ENCODE measurements at places on chromosomes 1 and 21. TPM values are rescaled to one million over a fixed set of nuclear protein-coding genes. Genes with fewer than 3 reads are reported as not detected.
A peak's percentile ranks its signal among the peaks of the same experiment; 100 is the strongest.

The SPRR2A gene
- total RNA-seq: not detected

The KLF18 gene
- total RNA-seq: not detected

The CFHR4 gene
- total RNA-seq: not detected

The SPRR2F gene
- total RNA-seq: not detected

The ADGRL4 gene
- total RNA-seq: not detected

DNA sequence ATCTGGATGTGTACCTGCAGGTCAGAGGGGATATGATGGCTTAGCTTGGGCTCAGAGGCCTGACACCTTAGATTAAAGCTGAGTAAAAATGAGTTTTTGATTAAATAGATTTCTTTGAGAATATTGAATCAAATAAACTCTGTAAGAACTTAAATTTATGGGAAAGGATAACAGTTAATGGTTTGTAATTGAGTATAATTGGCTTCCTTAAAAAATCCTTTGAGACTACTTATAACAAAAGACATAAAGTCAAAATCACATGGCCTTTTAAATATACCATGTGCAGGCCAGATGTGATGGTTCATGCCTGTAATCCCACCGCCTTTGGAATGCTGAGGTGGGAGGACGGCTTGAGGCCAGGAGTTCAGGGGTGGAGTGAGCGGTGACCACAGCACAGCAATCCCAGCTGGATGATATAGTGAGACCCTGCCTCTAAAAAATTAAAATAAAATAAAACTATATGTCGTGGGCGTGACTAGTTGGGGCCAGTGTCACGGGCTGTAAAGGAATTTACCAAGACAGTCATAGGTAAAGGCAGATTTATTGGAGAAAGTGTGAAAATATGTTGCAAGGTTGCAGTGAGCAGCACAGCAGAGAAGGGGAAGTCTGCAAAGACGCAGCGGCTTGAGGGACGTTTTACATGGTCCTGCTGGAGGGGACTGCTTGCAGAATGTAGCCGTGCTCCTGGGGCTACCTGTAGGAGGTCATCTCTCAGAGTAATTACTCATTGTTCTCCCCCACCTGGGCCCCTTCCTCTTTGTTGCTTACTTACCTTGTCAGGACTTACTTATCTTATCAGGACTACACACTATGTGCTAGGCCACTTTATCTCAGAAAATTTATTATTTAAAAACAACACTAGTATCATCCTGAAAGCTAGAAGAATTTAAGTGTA, 122.3 kb downstream of the ZMYM4 start:
- H3K27ac ChIP-seq: no peak overlapping the region
- DNase-seq: no peak
- H3K27me3 ChIP-seq: no peaks in the 10 kb centered on the region
- H3K4me1 ChIP-seq: no peaks in the 10 kb centered on the region
- H3K36me3 ChIP-seq: no peaks in the 10 kb centered on the region
- no peak overlapping the region for H3K4me3 ChIP-seq

DNA sequence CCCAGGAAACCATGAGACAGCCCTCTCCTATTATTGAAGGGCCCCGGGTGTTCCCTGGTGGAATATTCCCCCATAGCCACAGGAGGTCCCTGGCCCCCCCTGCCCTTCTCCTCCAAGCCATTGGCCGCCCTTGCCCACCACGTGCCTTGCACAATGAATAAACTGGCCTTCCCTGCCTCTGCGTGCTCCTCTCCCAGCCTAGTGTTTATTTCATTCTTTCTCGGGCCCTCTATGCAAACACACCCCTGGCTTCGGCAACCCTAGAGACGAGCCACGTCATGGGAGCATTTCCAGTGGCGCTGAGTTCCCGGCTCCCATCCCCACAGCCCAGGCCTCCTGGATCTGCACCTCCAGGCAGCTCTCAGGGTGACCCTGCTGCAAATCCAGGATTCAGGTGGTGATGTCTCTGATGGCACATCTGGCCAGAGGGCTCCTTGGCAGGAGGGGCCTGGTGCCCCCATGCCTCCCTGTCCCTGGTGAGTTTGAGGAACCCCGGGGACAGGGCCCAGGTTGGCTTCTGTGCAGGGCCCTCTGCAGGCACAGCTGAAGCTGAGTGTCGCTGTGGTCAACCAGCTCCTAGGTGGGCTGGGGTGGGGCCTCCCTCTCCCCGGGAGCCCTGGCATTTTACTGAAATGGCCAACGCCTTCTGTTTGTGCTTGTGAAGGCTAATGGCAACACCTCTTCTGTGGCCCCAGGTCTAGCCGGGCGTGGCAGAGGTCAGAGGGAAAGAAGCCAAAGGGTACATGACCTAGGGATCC, 6.2 kb downstream of the KRTAP10-12 start:
- peaks cover 45% of the 10 kb centered on the region for H3K27me3 ChIP-seq
- H3K4me3 ChIP-seq: no peak overlapping the region
- no peak for DNase-seq
- no peak overlapping the region for H3K27ac ChIP-seq

DNA sequence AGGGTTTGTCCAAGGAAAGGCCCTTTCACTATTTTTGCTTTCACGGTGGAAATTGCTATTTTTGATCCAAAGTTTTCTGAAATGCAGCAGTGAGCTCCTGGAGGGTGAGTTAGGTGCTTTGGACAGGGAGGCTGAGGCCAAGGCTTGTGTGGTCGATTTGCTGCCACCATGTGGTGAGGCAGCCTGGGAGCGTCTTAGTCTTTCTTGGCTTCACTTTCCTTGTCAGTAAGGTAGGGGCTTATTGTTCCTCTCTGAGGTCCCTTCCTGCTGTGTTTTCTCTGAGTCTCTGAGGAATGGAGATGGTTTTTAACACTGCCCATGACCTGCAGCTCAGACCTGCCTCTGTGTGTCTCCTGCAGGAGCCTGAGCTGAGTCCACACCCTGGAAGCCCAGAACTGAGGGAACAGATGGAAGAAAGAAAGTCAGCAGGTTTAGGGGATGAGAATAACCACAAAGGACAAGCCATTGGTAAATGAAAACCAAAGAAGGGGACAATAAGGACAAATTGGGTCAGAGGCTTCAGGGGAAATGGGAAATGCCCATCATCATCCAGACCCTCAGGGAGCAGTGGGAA, 20.1 kb upstream of the S100A10 start:
- H3K27me3 ChIP-seq: peaks cover 27% of the 10 kb centered on the region
- H3K36me3 ChIP-seq: no peaks in the 10 kb centered on the region
- no peaks in the 10 kb centered on the region for H3K4me1 ChIP-seq
- no peak overlapping the region for H3K4me3 ChIP-seq
- DNase-seq: peak; percentile 50

- no peaks in the 10 kb centered on the region for H3K36me3 ChIP-seq
- no peak overlapping the region for H3K27ac ChIP-seq
- DNase-seq: no peak
- H3K27me3 ChIP-seq: no peaks in the 10 kb centered on the region
- no peak overlapping the region for H3K4me3 ChIP-seq
Measured at GRCh38 chr1:23638188-23638619, 53.4 kb upstream of the RPL11 start.

DNA sequence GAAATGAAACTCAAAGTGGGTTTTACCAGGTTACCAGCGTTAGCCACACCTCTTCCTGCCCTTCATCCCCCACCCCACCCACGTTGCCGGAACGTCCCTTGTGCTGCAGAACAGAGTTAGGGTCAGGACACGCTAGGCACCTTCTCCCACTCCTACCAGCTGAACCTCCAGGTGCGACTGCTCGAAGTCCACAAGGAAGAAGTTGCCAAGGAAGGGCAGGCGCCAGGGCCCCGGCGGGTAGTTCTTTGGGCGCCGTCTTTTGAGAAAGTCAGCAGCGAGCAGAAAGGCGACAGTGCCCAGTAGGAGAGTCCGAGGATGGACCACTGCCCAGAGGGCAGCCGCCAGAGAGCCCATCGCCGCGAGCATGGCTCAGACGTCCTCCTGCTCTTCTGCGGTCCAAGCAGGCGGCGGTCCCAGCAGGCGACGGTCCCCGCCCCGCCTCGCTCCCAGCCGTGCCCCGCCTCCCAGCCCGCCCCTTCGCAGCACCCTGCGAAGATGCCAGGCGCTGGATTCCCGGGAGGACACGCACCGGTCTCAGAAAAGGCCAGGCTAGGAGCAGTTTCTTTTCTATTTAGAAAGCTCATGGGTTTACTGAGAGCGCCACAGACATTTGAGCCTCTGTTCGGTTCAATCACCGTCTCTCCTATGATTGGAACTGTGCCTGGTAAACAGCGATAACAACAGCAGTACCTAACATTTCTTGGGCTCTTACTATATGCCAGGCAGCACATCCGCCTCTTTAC, at the start of gene CYP2J2:
CYP2J2 (minus strand) TSS at position 393 of the 743 bp plus-strand sequence; CDS start at position 366, 27 bp downstream.
- peak within 1 kb of the TSS; percentile 62 for H3K4me3 ChIP-seq
- peaks cover 15% of the 10 kb centered on the region for H3K27me3 ChIP-seq
- H3K4me1 ChIP-seq: peaks cover 10% of the 10 kb centered on the region
- H3K36me3 ChIP-seq: no peaks in the 10 kb centered on the region

GRCh38 chr21:35034203-35034926, 14.7 kb downstream of the RUNX1 start:
- no peak for DNase-seq
- H3K4me3 ChIP-seq: no peak overlapping the region

DNA sequence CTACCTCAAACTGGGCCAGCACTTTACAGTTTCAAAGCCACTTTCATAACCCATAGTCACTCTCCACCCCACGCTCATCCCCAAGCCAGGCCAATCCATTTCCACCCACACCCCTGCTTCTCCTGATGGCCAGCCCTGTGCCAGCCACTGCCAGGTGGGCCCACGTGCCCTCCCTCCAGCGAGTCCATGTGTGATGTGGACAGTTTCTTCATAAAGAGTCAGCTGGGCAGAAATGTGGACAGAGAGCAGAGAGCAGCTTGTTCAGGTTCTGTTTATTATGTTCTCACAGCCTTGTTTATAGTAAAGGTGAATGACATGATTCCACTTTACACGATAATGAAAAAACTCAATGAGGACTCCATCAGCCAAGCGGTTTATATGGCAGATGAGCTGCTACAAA, 37.4 kb upstream of the RGS16 start:
- H3K27ac ChIP-seq: no peak overlapping the region
- H3K27me3 ChIP-seq: peaks cover 5% of the 10 kb centered on the region

GRCh38 chr1:71041806-71042205, 5.8 kb downstream of the PTGER3 start:
- H3K4me1 ChIP-seq: peaks cover 6% of the 10 kb centered on the region
- no peak overlapping the region for H3K4me3 ChIP-seq
- H3K27me3 ChIP-seq: peaks cover 9% of the 10 kb centered on the region
- H3K36me3 ChIP-seq: no peaks in the 10 kb centered on the region

DNA sequence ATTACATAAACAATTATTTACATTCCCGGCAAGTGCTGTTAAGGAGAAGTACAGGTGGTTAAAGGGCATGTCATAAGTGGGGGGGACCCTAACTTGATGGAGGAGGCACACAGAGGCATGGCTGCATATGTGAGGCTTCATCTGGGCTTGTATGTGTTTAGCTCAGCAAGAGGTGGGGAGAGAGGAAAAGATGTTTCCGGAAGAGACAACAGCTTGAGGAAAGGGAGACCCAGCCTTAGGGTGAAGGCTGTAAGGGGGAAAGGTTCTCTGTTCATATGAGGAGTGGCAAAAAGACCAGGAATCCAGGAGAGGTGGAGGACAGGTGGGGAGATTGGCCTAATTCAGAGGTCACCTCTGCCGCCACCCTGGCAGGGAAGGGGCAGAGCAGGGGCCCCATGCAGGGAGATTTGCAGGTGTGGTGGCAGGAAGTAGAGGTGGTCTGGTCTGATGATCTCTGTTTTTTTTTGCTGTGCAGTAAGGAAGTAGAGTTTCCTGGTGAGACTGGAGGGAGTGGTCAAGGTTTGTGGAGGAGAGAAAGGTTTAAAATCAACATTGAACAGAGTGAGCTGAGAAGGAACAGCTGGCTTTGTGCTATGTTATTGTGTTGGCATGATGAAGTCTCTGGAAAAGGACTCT, 9.0 kb downstream of the TRAF5 start:
- peaks cover 33% of the 10 kb centered on the region for H3K36me3 ChIP-seq
- H3K27me3 ChIP-seq: no peaks in the 10 kb centered on the region

DNA sequence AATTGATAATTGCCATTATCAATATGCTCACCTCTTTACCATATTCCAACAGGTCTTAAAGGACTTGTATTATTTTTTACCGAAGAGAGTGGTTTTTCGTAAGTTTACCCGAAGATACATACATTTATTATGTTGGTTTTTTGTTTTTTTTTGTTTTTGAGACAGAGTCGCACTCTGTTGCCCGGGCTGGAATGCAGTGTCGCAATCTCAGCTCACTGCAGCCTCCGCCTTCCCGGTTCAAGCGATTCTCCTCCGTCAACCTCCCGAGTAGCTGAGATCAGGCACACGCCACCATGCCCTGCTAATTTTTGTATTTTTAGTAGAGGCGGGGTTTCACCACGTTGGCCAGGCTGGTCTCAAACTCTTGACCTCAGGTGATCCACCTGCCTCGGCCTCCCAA, 30.8 kb downstream of the NR5A2 start:
- no peaks in the 10 kb centered on the region for H3K4me1 ChIP-seq
- no peak overlapping the region for H3K4me3 ChIP-seq
- no peaks in the 10 kb centered on the region for H3K36me3 ChIP-seq
- no peak for DNase-seq

DNA sequence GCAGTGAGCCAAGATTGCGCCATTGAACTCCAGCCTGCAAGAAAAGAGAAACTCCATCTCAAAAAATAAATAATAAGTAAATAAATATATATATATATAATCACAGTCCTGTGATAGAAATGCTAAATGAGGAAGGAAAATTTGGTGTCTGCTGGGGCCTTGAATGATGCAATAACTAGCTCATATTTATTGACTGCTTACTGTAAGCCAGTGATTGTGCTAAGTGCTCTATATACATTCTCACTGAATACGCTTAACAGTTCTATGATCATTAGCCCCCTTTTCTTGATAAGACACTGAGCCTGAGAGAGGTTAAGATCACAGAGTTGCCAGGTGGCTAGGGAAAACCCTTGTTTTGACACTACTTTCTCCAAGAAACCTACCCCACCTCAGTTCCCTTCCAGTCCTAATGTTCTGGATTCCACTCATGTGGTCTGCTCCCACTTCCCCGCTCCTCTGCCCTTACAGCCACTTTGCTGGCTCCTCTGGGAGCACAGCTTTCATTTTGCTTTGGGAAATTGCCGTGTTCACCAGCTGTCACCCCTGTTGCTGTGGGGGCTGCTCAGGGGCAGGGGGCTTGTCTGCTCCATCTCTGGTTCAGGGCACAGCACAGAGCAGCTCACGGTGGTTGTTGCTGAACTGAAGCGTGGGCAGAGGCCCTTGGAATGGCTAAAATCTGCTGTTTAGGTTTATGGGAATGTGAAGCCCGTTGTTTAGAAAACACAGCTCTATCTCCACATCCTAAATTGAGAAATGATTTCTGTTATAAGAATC, 2.5 kb upstream of the BMP8A start:
- no peaks in the 10 kb centered on the region for H3K27me3 ChIP-seq
- H3K4me3 ChIP-seq: no peak overlapping the region
- H3K4me1 ChIP-seq: peaks cover 3% of the 10 kb centered on the region
- H3K36me3 ChIP-seq: no peaks in the 10 kb centered on the region

Measured in B cell (primary cell).